Activated CD8-positive, alpha-beta memory T cell treated with anti-CD3 and anti-CD28 coated beads for 24 hours (primary cell): ENCODE measurements at places on chromosomes 11 and 22.
A peak's percentile ranks its signal among the peaks of the same experiment; 100 is the strongest.

GRCh38 chr22:32660292-32660691 lies 141.2 kb upstream of the TIMP3 start:
- peak; percentile 77 for DNase-seq

GRCh38 chr11:74121804-74122203 lies 49.0 kb downstream of the C2CD3 start:
- no peak for DNase-seq

- DNase-seq = no peak
Observed at GRCh38 chr11:64621283-64622019, 30.4 kb downstream of the SLC22A12 start.

DNA sequence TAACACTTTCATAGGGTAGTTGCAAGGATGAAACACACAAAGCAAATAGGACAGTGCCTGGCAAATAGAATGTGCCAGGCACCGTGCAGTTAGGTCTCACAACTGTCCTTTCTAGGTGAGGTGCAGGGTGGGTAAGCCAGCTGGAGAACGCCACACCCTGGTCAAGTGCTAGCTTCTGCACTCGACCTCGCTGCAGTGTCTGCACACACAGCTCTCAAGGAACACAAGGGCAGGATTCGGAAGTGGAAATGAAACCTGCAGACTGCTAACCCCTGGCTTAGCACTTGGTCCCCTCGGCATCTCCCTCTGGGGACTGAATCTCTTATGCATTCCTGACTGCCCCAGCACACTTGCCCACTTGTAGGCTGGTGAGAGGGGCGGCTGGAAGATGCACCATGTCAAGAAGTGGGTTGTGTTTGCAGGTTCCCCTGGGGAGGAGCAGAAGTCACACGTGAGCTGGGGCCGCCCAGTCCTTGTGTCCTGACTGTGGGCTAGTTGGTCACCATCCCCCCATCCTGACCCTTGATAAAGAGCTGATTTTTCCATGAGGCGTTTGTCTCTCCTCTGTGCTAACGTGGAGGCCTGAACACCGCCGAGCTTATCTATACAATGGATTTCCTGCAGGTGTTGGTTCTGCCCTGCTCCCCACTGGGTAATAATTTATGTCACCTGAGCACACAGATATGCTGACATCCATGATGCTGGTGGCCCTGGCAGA lies 89.0 kb downstream of the MICAL2 start:
- no peak for DNase-seq

DNA sequence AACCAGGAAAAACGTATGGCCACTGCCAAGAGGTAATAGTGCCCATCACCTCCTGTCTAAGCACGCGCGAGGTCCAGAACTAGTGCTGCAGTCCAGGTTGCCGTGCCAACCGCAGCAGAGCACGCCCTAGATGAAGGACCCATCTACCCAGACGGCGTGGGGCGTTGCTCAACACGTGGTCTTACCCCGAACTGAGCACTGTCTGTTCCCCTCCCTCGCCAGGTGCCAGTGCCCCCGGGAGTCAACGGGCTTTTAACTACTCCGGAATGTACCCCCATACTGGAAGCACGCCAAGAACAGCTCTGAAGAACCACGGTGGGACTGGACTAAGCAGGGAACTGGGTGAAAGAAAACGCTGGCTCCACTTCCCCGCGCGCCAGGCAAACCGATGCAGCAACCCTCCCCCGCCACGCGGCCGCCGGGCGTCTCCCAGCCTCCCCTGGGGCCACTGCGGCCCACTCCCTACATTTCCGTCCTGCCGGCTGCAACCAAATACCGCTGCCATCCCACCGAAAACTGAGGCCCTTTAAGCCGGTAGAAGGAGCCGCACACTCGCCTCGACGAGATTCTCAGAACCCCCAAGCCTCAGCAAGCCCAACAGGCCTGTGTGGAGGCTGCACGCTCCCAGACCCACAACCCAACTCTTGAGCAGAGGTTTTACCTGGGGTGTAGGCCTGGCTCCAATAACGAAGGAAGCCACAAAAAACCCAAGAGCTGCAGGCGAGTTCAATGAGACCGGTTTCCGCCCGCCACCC lies at the start of gene HSPA8:
HSPA8 (minus strand) TSS at position 734 of the 755 bp plus-strand sequence. CDS start 812 bp downstream, outside the sequence.
- DNase-seq = peak; percentile 92

- DNase-seq = no peak
Observed at GRCh38 chr22:44525941-44526778, 28.1 kb upstream of the RTL6 start.

DNA sequence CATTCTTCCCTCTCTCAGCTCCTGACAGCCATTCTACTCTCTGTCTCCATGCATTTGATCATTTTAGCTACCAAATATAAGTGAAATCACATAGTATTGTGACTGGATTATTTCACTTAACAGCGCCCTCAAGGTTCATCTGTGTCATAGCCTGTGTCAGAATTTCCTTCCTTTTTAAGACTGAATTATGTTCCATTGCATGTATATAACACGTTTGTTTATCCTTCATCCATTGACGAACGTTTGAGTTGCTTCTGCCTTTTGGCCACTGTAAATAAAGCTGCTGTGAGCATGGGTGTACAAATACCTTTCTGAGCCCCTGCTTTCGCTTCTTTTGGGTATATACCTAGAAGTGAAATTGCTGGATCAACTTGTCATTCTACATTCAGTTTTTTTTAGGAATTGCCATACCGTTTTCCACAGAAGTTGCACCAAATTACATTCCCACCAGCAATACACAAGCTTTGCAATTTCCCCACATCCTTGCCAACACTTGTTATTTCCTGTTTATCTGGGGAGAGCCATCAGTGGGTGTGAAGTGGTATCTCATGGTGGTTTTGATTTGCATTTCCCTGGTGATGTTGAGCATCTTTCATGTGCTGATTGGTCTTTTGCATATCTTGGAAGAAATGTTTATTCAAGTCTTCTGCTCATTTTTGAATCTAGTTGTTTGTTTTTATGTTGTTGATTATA lies 17.5 kb downstream of the GLB1L2 start:
- no peak for DNase-seq

DNA sequence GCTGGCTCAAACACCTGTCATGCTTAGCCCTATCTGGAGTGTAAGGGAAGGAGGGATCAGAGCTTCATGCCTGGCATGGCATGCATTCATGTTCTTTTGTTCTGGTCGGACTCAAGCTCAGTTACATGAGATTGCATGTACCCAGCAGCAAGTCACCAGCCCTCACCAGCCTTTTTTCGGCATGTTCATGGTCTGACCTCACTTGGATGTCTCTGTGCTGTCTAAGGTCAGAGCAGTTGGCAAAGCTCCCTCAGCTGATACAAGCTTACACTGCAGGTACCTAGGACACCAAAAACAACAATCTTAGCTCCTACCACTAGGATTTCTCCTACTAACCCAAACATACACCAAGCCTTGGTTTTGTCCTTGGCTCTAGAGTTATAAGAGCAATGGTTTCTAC lies 152.6 kb downstream of the BARX2 start:
- no peak for DNase-seq

GRCh38 chr11:118958577-118958976 lies 2.5 kb downstream of the UPK2 start:
- DNase-seq = no peak

DNA sequence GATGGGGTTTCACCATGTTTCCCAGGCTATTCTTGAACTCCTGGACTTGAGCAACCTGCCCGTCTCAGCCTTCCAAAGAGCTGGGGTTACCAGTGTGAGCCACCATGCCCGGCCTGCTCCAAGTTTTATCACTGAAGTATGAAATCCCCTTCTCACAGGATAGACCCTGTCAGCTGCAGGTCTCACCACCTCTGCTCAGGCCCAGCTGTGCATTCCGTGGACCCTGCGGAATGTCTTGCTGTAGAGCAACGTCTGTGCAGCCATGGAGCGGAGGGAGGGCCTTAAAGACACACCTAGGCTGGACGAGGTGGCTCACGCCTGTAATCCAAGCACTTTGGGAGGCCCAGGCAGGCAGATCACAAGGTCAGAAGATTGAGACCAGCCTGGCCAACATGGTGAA lies 625.4 kb downstream of the BRD1 start:
- peak; percentile 5 for DNase-seq

DNA sequence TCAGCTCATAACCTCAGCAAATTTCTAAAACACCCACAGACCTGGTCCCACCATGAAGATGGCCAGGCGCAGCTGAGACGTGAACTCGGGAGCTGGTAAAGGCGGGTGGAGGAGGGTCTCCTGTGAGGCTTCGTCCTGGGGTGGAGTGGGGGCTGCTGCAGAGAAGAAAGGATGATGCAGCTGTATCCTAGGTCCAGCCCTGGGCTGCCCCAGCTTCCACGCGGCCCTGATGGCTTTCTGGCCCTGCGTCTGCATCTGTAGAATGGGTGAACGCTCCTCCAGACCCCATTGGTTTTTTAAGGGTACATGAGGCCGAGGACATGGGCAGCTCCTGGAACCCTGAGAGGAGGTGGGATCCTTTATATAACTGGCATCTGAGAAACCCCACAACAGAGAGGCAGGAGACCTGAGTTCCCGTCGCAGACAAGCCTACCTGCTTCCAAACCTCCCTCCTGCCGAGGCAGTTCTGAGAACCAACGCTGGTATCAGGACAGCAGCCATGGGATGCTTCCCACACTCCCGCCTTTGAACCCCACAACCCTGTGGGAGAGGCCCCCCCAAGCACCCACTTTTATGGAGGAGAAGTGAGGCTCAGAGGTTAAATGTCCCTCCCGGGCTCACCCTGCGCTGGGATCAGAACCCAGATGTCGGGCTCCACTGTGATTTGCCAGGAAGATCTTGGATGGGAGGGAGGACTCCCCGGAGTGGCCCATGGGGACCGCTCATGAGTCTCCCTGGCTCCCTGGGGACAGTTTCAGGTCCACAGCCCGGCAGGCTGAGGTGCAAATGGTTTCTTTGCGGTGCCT lies 55.2 kb upstream of the FGF3 start:
- DNase-seq = peak; percentile 32

GRCh38 chr11:118401151-118401879 lies at the start of gene ATP5MG:
ATP5MG (plus strand) TSS chr11:118401606; CDS start chr11:118401666, 60 bp downstream.
- DNase-seq = peak; percentile 94

DNA sequence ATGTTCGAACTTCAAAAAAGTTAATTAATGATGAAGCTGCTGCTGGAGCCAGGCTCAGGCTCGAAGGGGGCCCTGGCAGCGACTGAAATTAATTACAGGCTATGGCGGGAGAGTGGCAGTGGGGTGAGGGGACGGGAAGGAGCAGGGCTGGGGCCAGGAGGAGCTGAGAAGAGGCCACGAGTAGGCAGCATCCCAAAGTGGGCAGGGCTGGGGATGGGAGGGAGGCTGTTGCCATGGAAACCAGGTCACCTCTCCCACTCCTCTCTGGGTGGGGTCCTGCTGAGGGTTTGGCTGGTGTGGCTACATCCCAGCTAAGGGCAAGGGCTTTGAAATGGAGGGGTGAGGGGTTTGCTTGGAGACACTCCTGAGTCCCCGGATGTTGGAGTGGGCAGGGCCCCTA lies 23.9 kb downstream of the CACNA1I start:
- DNase-seq = no peak

GRCh38 chr22:48277868-48278581 lies 1515.6 kb downstream of the TBC1D22A start:
- DNase-seq = peak; percentile 33

- no peak for DNase-seq
Observed at GRCh38 chr11:64241491-64242374, 838 bp downstream of the FKBP2 start.

GRCh38 chr22:46783721-46784120 lies 21.3 kb downstream of the TBC1D22A start:
- no peak for DNase-seq

DNA sequence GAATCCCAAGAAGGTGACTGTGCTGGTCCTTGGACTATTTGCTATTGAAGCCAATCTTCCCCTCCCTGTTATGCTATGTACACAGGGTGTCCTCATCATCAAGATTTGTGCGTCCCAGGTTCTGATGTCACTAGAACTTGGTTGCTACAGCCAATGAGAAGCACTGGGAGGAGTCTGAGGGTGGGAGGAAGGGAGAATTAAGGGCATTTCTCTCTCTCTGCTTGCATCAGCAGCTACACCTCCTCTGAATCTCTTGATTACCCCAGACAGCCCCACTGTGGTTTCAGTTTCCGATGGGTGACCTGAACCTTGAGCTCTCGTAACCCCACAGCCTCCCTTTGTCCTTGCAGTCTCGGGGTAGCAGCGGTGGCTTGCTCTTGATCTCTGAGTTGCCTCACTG lies 212.4 kb upstream of the SESN3 start:
- no peak for DNase-seq

- no peak for DNase-seq
Observed at GRCh38 chr11:118142081-118142480, 10.5 kb downstream of the SCN4B start.

- no peak for DNase-seq
Observed at GRCh38 chr11:48150213-48150612, 66.4 kb upstream of the OR4B1 start.

- DNase-seq = no peak
Observed at GRCh38 chr11:93295921-93296575, 34.5 kb upstream of the DEUP1 start.

DNA sequence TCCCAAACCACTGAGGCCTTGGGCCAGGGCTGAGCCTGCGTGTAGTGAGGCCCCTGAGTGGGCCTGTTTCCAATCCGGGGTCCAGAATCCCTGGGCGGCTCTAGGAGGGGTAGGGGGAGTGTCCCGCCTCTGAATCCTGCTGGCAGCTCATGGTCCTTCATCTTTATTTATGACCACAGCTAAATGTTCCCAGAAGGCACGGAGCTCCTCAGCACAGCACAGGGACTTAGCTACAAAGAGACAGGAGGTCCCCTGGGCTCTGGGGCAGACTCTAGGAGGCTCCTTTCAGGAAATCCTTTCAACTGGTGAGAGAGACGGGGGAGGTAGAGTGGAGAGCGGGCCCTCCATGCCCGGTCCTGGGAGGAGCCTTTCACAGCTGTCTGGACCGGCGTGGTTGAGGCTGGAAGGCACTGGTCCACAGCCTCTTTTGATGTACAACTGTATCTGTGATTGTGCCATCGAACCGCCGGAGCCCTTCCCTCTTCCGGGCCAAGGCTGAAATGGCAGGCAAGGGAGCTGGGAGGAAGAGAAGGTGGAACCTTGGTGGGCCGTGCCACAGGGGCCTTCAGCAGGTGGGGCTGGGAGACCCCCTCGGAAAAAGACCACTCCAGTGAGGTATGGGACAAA lies 46.8 kb downstream of the SCUBE1 start:
- DNase-seq = no peak

DNA sequence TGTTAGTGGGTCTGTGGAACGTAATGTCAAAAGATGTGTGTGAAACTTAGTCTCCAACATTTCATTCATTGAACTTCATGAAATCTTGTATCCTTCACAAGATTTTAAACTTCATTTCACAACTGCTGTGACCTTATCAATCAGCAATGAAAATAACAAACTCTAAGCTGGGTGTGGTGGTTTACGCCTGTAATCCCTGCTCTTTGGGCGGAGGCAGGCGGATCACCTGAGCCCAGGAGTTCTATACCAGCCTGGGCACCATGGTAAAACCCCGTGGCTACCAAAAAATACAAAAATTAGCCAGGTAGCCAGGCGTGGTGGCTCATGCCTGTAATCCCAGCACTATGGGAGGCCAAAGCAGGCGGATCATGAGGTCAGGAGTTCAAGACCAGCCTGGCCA lies 5.1 kb downstream of the CHKA start:
- DNase-seq = no peak

DNA sequence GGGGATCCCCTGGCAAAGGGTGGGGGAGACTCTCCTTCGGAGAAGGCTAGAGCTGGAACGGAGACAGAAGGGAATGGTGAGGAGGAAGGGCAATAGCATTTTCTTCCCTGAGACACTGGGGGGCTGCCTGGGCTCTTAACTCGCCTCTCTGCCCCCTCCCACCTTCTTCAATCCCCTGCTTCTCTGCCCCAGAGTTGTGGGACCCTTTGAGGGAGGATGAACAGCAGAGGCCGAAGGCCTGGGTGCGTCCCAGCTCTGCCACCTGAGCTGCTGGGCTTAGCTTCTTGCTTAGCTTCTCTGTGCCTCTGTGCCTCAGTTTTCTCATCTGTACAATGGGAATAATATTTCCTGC lies 72.4 kb downstream of the RTL6 start:
- DNase-seq = no peak
